Uterus (tissue), 4 donors: ENCODE measurements at places on chromosomes 3 and 15.

GRCh38 chr15:66123799-66124198 is 129.8 kb downstream of the MEGF11 start:
- no peak for DNase-seq

DNA sequence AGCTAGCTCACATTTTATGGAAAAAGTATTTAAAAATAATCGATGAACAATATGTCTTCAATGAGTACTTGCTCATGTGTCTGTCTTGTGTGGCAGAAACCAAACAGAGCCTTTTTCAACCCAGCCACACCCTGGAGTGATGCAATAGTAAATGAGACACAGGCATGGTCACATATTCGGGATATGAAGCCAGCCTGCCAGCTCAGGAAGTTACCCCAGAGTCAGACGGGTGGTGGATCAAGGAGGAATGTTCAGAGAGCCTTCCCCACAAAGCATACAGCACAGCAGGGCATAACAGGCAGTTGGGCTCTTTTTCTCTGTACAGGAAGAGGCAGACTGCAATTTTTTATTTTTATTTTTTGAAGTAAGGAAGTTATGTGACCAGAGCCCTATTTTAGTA is 27.3 kb downstream of the LARP6 start:
- peak; percentile 41 for DNase-seq

GRCh38 chr15:64019764-64020163 is 26.5 kb downstream of the DAPK2 start:
- no peak for DNase-seq

- DNase-seq, result no peak
Observed at GRCh38 chr3:104816008-104816407, 550.7 kb upstream of the ALCAM start.

GRCh38 chr3:113546414-113546893 is 14.1 kb downstream of the SIDT1 start:
- DNase-seq, result no peak

DNA sequence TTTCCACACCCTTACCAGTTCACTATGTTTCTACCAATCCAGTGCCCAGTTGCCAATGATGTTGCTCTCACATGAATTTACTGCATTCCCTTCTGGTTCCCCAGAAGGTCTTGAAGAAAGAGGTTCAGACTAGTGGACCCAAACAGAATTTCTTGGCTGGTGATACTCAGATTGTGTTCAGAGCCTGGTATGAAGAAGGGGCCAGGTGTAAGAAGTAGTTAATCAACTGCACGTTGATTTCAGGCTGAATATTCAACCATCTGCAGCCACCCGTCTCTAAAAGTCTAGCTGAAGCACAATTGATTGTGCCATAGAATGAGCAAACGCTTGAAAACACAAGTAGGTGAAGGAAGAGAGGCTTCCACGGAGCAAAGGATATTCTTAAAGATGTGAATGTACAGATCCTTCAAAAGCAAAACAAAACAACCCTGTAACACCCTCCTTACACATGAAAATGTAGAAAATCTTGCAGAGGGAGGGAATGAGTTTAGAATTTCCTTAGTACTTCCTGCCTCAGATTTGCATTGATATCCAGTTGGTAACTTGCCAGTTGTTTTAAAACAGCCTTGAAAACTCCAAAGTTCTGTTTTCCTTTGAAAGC is 4.7 kb downstream of the RBMS3 start:
- DNase-seq, result no peak

- DNase-seq, result no peak
Observed at GRCh38 chr15:40368719-40369473, 10.9 kb downstream of the DISP2 start.

DNA sequence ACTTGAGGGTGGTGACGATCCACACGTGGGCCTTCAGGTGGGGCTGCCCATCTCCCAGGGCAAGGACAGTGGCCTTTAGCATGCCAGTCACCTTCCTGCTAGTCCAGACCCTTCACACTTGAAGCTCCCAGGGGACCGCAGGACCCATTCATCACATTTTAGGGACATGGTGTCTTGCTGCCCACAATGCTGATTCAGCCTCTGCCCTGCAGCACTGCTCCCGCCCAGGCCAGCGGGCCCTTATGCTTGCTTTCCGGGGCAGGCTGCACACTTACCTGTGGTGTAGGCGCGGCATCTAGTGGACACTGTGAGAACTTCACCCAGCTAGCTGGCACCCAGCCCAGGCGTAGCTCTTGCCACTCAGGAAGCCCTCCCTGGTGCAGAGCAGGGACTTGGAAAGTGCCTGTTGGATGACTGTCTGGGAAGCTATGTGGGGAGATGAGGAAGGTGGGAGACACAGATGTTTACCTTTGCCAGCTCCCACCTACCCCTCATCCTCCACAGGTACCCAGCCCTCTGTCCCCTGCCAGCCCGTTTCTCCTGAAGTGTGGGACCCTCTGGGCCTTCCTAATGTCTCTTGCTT is 26.3 kb upstream of the NR2C2 start:
- peak; percentile 89 for DNase-seq

DNA sequence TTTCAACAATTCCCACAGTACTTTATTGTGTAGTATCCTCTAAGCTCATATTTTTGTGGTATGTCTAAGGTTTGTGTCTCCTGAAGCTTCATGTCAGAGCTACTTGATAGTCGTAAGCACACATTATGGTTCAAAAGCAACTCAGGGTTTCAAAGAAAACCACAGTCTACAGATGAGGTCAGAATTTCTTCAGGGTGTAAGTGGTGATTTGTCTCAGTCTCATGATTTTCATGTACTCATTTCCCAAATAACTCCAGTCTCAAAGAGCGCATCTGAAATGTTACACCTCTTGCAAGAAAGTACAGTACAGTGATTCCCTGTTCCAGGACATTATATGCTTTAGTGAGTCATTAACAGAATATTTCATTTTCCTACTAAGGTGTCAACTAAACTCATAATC is 47.5 kb upstream of the SSR3 start:
- DNase-seq, result no peak

DNA sequence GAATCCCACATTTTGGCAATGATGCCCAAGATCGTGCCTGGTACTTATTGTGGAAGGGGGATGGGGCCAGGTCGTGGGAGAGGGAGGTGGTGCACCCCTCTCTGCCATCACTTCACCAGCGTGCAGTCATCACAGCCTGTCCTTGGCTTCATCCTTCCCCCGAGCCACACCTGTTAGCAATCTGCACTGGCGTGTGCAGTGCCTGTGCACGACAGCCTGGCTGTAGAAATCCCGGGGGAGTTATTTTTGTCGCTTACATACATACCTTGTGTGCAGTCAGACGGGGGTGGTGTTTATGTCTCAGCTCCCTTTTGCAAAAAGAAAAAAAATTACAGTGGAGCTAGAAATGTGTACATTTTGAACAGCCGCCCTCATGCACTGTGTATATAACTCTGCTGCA is 216.0 kb downstream of the TLE3 start:
- no peak for DNase-seq

DNA sequence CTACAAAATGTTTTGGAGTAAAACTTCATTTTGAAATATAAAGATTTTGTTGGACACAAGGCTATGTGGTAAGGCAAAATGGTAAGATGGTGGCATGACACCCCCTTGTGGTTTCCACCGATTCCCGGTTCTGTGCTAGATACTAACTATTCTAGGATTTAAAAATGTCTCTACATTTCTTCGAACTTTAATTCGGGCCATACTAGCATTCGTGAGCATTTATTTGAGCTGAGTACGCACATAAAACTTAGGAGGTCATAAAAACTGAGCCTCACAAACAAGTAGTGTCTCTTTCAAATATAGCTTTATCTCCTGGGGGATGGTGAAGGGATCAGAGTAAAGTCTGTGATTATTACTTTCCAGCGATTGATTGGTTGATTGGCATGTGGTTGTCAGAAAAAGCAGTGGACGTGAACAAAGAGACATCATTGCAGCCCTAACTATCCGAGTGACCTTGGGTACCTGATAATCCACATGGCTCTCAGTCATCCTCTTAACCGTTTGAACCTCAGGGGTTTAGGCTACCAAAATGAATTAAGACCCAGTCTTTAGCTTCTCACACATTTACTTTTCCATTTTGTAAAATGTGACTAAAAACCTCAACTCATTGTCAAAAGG is 1.1 kb upstream of the ZNF639 start:
- peak; percentile 49 for DNase-seq

- DNase-seq, result no peak
Observed at GRCh38 chr15:66719471-66719870, 17.4 kb downstream of the SMAD6 start.

- no peak for DNase-seq
Observed at GRCh38 chr15:75232252-75232813, 25.8 kb upstream of the GOLGA6C start.

GRCh38 chr15:81087066-81087465 is 47.0 kb upstream of the CFAP161 start:
- no peak for DNase-seq

GRCh38 chr3:126684218-126684751 is 19.8 kb upstream of the CHCHD6 start:
- DNase-seq, result no peak

DNA sequence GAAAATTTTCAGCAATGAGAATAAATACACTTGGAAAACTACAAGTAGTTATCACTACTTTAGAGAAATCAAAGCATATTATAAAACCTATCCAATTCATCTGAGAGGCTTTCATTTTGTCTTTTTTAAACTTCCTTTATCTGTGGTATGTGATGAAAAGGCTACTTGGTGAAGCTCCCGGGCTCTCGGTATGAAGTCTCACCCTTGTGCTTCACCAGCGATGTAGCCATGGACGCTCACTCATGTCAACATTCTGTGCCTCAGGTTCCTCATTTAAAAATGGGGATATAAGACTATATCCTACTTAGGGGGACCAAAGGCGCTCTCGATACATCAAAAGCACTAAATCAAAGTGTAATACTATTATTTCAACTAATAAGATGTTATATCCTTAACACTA is 14.9 kb downstream of the SATB1 start:
- no peak for DNase-seq

DNA sequence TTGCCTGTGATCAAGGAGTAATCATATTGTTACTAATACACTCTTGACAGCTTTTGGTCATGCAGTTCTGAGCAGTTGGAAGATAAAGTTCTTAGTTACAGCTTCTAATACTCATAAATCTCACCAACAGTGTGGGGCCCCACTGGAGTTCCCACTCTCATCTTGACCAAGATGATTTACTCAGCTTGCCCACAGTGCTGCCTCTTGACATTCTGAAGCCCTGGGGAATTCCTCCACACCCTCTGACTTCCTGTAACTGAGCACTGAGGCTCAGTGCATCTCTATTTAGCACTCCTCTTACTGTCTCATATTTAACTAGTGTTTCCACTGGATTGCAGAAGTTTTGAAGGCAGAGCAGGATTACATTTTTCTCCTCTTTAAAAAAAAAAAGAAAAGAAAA is 1.9 kb upstream of the ARL6IP5 start:
- DNase-seq, result no peak

GRCh38 chr3:50435371-50436113 is 67.9 kb downstream of the CACNA2D2 start:
- no peak for DNase-seq

- DNase-seq, result peak; percentile 46
Observed at GRCh38 chr3:64152086-64152485, 73.2 kb downstream of the PRICKLE2 start.

- DNase-seq, result no peak
Observed at GRCh38 chr3:173109143-173109542, 31.9 kb downstream of the SPATA16 start.

DNA sequence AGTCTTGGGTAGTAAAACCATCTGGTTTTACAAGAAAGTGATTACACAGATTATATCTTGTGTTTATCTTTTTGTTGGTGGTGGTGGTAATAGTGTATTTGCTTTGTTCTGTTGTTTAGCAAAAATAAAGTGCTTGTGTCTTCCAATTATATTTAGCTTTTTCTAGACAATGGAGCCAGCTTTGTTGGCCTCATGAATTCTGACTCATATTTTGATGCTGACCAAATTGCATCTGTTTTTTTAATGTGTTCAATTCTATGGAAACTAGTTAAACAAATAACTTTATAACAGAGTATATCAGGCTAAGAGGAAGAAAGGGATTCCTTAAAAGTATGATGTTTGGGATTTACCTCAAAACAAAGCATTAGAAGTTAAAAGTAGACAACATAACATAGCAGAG is 69.3 kb upstream of the BFSP2 start:
- DNase-seq, result no peak

- no peak for DNase-seq
Observed at GRCh38 chr3:170869239-170869590, 780 bp downstream of the RPL22L1 start.

- no peak for DNase-seq
Observed at GRCh38 chr3:187104933-187105332, 34.4 kb downstream of the RPL39L start.

GRCh38 chr15:47998619-47999019 is 122.2 kb upstream of the SLC24A5 start:
- no peak for DNase-seq

DNA sequence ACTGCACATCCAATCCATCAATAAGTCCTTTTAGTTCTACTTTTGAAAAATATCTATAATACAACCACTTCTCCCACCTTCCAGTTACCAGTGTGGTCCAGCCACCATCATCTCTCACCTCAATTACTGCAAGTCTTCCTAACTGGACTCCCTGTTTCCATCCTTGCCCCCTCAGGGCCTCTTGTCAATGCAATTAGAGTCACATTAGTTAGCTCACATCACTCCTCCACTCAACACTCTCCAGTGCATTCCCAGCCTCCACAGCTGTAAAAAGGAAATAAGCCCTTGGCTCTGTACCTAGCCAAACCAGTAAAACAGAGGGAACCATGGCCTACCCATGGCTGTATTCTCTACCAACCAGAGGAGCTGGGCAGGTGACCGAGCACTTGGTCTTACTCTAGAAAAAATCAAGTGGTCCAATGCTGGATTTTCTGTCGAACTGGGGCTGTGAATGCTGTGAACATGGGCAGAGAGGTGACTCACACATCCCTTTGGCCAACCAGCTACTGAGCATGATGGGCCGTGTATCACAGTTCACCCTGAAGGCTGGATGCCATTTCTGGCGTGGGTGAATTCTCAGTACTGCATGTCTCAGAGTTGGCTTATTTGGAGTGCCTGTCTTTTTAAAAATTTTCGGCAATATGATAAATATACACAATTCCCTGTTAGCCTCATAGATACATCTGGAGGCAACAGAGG is 62.5 kb upstream of the C15orf61 start:
- no peak for DNase-seq

GRCh38 chr3:168828536-168828935 is 732.8 kb upstream of the GOLIM4 start:
- no peak for DNase-seq

- no peak for DNase-seq
Observed at GRCh38 chr3:116951610-116952009, 242.0 kb downstream of the TUSC7 start.

DNA sequence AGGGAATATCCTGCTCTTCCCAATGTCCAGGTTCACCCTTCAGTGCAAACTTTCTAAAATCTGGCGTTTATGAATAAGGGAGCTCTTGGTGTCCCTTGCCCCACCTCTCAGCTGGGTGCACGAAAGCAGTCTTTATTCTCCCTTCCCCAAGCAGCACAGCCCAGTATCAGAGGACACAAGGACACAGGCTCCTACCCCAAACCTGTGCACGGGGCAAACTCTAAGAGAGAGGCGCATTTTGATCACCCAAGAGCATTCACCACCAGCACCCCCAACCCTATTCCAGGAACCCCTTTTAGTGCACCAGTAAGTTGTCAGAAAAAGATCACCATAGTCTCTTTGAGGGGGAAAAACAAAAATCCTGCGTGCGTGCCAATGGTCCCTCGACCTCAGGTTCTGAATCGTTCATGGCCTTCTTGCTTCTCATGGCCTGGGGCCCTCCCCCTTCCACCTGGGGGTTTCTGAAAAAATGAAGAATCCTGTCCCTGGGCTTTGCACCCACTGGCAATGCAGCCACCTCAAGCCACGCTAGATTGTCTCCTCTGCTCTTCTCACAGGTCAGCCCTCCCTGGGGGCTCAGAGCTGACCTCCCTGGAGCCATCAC is 78.9 kb downstream of the FAM174B start:
- no peak for DNase-seq
